ENCODE measurements at places on chromosomes 13 and 19.

- no peak for DNase-seq
Measured at GRCh38 chr13:99385940-99386339, 78.7 kb upstream of the GPR183 start.

GRCh38 chr13:26019881-26020870 is 31.6 kb downstream of the SHISA2 start:
- peak; percentile 89 for DNase-seq

DNA sequence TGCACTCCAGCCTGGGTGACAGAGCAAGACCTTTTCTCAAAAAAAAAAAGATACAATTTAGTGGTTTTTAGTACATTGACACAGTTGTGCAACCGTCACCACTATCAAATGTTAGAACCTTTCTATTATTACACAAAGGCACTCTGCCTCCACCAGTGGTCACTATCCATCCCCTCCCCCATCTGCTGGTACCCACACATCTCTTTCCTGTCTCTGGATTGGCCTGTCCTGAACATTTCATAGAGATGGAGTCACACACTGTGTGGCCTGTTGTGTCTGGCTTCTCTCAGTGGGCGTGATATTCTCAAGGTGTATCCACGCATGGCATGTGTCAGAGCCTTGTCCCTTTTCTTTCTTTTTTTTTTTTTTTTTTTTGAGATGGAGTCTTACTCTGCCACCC is 11.2 kb downstream of the KDM4B start:
- peak; percentile 40 for DNase-seq

- no peak for DNase-seq
Measured at GRCh38 chr13:49784886-49785570, 7.5 kb downstream of the KPNA3 start.

GRCh38 chr13:96822895-96823294 is 171.4 kb downstream of the OXGR1 start:
- DNase-seq, result no peak

DNA sequence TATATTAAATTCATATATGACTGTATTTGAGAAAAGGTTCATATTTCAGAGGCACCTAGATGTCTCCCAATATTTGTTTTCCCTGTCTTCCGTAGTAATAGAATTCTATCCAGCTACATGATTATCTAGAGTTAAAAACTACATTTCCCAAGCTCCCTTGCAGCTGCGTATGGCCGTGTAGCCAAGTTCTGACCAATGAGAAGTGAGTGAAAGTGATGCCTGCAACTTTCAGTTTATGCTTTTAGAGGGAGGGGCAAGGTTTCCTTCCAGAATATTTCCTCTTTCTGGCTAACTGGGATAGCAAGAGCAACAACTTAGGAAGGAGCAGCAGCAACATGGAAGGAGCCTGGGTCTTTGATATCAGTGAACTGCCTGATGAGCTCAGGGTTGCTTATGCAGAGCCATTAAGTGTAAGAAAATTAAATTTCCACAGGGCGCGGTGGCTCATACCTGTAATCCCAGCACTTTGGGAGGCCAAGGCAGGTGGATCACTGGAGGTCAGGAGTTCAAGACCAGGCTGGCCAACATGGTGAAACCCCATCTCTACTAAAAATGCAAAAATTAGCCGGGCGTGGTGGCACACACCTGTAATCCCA is 23.2 kb upstream of the CYP2A13 start:
- peak; percentile 4 for DNase-seq

GRCh38 chr13:42275098-42275471 is 3.1 kb downstream of the AKAP11 start:
- no peak for DNase-seq

DNA sequence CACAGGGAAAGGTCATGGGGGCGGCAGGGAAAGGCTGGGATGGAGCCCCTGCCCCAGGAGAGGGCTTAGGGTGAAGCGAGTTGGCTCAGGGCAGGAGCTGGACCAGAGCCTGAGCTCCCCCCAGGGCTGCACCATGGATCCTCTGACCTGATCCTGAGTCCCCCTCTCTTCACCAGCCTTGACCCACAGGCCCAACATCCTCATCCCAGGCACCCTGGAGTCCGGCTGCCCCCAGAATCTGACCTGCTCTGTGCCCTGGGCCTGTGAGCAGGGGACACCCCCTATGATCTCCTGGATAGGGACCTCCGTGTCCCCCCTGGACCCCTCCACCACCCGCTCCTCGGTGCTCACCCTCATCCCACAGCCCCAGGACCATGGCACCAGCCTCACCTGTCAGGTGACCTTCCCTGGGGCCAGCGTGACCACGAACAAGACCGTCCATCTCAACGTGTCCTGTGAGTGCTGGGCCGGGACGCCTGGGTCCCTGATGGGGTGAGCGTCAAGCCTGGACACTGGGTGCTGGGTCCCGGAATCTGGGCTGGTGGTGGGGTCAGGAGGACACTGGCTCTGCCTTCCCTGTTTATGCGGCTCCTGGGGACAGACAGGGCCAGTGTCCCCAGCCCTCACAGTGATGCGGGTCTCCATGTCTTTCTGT is 842 bp downstream of the SIGLEC9 start:
- no peak for DNase-seq

GRCh38 chr13:23087880-23088279 is 92.9 kb upstream of the SGCG start:
- no peak for DNase-seq

- no peak for DNase-seq
Measured at GRCh38 chr19:39941151-39941550, 6.7 kb upstream of the FCGBP start.

DNA sequence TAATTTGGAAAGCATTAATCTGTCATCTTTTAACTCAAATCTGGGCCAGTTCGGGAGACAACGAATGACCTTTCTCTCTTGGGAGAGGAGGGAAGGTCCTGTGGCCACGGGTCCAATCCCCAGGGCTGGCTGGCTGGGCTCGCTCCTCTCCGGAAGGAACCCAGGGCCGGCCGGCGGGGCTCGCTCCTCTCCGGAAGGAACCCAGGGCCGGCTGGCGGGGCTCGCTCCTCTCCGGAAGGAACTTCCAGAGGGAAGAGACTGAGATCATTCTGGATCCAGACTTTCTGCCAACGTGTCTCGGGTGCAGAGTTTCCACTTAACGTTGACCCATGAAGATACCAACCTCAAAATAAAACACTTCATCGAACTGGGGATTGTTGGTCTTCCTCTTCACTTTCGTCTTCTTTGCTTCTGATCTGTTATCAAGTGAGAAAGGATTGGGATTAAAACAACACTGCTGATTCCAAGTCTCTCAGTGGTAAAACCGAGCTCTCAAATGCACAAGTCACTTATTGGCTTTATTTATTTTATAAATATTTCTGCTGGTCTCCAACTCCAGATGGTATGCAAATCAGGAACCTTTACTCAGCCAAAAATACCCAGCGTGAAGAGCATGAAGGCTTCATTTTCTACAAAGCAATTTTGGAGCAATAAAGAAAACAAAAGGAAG is 53.3 kb upstream of the C13orf46 start:
- peak; percentile 31 for DNase-seq

GRCh38 chr19:56994251-56995017 is 125.4 kb upstream of the USP29 start:
- DNase-seq, result no peak

- no peak for DNase-seq
Measured at GRCh38 chr19:20321139-20321763, 154.2 kb downstream of the ZNF486 start.

- no peak for DNase-seq
Measured at GRCh38 chr19:50817941-50818858, 5.4 kb downstream of the KLK1 start.

DNA sequence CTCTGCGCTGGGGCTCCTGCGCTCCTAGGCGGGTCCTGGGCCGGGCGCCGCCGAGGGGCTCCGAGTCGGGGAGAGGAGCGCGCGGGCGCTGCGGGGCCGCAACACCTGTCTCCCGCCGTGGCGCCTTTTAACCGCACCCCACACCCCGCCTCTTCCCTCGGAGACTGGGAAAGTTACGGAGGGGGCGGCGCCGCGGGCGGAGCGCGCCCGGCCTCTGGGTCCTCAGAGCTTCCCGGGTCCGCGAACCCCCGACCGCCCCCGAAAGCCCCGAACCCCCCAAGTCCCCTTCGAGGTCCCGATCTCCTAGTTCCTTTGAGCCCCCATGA is at the start of gene GJB2:
Gene GJB2, minus strand, starts transcription at position 103 of the 326 bp plus-strand sequence. CDS start 3,357 bp downstream, outside the sequence.
- DNase-seq, result no peak

DNA sequence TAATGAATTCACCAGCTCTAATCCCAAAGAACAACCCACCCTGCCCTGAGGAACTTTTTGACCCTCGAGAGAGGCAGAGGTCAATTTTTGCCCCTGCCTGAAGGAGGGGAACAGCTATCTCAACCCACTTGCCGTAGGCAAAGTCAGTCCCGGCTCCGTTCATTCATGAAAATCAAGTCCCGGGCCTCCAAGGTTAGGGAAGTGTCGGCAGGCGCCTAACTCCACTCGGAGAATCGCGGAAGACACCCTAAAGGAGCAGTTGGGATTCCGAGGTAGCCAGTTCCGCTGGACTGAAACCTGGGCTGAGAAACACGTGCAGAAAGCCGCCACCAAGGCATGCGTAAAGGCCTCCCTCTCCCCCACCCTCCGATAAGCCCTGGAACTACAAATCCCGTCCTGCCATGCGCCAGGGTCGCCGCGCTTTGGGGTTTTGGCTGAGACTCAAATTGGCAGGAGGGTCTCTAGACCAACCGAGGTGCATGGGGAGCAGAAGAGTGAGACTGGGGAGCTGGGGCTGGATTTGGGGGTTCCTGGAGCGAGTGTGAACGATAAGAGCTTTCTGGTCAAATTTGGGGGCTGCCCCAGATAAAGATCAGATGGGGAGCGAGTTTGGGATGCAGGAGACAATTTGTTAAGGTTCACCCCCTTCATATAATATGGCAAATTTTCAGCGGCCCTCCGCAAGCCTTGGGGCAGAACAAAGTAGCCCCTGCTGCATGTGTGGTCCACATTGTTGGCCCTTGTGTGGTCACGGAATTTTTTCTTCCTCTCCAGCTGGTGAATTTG is at the start of gene TNPO2:
Gene TNPO2, minus strand, starts transcription at position 292 of the 786 bp plus-strand sequence. CDS start 2,955 bp downstream, outside the sequence.
- DNase-seq, result peak; percentile 63

DNA sequence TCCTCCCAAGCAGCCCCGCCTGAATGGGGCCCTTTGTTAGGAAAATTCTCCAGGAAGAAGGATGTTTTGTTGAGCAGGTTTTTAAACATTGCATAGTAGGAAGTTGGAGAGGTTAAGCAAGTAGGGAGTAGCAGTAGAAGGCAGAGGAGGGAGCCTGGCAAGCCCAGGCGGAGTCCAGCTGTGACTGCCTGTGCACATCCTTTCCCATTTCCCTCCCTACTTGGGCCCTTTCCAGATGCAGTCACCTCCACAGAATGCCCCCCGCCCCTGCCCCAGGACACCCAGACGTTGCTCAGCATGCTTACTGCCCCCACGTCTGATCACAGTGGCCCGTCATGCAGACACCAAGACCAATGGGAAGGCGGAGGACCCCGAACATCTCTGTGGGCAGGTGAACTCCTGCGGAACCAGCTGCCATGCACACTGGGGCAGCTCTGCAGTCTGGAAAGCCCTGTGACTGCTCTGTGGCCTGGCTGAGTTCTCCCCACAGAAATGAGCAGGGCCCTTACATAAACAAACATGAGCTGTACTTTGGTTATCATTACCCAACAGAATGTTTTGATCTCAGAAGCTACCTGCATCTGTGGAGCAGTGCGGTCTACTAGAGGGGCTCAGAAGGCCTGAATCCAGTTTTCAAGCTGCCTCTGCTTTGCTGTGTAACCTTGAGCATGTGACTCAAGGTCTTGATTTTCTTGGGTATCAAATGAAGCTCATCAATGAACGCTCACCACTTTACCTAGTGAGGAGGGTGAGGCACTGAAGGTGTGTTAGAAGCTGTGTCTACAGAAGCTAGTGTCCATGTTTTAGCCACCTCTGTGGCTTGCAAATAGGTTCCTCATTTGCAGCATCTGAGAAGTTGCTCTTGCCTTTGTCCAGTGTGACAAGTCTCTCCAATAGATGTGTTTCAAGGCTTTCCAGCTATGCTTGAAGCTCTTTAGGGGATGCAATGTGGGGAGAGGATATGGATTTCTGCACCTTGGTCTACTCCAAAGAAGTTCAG is 84.2 kb downstream of the TNFRSF19 start:
- DNase-seq, result no peak

GRCh38 chr19:16726916-16727315 is 7.3 kb downstream of the NWD1 start:
- no peak for DNase-seq

- no peak for DNase-seq
Measured at GRCh38 chr13:80022146-80022545, 318.8 kb downstream of the SPRY2 start.

GRCh38 chr19:41193430-41194156 is 574 bp downstream of the CYP2S1 start:
- DNase-seq, result no peak

- no peak for DNase-seq
Measured at GRCh38 chr19:54459282-54460229, 4.0 kb downstream of the LENG9 start.

DNA sequence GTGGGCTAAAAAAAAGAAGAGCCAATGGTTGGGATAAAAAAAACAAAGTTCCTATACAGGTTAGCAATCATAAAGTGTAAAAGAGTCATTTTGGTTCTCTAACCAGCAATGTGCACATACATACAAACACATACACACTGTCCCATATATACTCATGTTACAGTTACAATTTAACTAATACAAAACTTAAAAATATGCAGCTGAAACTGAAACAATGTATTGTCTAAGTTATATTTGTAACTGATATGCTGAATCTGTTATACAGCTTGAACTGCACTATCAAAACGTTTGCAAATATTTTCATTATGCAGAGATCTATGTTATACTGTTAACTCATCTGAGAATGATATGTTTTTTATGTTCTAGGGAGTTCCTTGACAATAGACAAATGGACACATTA is 173.7 kb downstream of the KLF12 start:
- no peak for DNase-seq

DNA sequence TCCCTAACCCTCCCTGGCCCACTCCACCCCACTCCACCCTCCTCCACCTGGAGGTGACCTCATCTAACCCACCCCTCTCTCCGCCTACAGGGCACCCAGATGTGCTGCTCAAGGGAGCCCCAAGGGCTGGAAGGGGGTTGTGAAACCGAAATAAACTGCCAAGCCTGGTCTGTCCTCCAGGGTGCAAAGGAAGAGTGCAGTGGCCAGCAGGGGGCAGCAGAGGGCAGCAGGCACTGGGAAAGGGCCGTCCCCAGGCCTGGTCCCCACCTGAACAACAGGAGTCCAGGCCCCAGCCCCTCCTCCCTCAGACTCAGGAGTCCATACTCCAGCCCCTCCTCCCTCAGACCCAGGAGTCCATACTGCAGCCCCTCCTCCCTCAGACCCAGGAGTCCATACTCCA is 8.4 kb upstream of the BCAM start:
- DNase-seq, result peak; percentile 70

GRCh38 chr19:46191972-46192371 is 37.6 kb upstream of the IGFL1 start:
- DNase-seq, result no peak

DNA sequence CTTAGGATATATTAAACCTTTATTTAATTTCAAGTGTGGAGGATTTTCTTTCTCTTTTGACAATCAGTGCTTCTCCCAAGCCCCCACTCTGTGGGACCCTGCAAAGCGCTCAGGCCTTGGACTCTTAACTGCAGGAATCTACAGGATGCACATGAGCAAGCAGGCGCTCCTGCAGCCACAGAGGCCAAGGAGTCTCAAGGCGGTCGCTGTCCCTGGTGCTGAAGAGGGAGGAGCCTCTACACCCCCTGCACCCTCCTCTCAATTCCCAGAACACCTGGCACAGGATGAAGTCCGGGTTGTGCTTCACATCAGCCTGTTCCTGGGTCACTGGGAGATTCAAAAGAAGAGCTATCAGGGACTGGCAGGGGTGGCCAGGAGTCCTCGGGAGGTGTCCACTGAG is 13.5 kb downstream of the OR10H4 start:
- DNase-seq, result no peak
